ENCODE measurements at places on chromosomes 1 and 21.

GRCh38 chr21:38123626-38124025, 133.2 kb upstream of the KCNJ15 start:
- DNase-seq = no peak

GRCh38 chr1:72911656-72912055, 629.3 kb upstream of the NEGR1 start:
- DNase-seq = no peak

GRCh38 chr1:151472856-151473731, 13.8 kb upstream of the POGZ start:
- DNase-seq = no peak

- no peak for DNase-seq
Observed at GRCh38 chr1:48356901-48357300, 115.1 kb downstream of the SPATA6 start.

DNA sequence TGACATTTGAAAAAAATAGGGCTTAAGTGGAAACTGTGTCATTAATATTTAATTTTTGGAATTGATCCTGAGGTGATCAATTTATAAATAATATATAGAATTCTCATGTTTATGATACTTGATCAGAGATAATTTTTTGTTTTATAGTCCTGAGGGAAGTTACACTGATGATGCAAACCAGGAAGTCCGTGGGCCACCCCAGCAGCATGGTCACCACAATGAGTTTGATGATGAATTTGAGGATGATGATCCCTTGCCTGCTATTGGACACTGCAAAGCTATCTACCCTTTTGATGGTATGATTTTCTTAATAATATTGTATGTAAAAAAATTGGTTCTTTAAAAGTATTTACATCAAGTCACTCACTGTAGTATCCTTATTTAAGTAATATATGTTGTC, 101.2 kb downstream of the FNBP1L start:
- DNase-seq = no peak

DNA sequence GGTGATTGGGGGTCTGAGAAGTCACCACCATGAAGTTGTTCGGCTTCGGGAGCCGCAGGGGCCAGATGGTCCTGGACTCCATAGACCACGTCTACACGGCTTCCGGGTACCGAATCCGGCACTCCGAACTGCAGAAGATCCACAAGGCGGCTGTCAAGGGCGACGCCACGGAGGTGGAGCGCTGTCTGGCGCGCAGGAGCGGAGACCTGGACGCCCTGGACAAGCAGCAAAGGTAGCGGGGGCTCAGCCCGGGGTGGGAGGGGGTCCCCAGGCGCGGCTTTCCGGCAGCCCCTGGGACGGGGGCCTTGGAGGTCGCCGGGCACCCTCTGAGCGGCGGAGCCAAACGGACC, 146.5 kb downstream of the LIPI start:
- DNase-seq = no peak

DNA sequence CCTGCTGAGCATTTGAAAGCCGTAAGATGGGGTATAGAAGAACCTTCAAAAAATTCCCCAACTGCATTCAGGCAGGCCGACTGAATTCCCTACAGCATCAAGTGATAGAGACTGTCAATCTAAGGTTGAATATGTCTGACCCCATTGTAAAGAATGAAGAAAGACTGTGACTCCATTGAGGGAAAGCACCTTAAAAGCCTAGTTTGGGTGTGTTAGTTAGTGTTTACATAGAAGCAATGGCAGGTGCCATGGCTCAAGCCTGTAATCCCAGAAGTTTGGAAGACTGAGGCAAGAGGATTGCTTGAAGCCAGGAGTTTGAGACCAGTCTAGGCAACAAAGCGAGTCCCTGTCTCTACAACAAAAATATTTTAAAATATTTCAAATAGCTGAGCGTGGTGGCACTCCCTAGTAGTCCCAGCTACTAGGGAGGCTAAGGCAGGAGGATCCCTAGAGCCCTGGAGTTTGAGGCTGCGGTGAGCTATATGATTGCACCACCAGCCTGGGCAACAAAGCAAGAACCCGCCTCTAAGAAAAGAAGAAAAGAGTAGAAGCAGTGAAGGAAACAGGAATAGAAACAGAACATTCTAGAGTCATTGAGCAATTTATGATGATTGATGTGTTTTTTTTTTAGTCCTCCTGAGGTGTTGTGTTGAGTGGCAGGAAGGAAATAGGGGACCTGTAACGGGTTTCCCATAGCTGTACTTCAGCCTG, 15.4 kb downstream of the POLR3GL start:
- no peak for DNase-seq

DNA sequence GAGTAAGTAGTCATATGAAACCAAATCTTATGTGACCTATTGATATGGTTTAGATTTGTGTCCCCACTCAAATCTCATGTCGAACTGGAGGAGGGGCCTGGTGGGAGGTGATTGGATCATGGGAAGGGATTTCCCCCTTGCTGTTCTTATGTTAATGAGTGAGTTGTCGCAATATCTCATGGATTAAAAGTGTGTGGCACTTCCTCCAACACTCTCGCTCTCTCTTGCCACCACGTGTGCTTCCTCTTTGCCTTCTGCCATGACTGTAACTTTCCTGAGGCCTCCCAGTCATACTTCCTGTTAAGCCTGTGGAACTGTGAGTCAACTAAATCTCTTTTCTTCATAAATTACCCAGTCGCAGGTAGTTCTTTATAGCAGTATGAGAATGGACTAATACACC, 241.2 kb downstream of the RGS7 start:
- DNase-seq = no peak

DNA sequence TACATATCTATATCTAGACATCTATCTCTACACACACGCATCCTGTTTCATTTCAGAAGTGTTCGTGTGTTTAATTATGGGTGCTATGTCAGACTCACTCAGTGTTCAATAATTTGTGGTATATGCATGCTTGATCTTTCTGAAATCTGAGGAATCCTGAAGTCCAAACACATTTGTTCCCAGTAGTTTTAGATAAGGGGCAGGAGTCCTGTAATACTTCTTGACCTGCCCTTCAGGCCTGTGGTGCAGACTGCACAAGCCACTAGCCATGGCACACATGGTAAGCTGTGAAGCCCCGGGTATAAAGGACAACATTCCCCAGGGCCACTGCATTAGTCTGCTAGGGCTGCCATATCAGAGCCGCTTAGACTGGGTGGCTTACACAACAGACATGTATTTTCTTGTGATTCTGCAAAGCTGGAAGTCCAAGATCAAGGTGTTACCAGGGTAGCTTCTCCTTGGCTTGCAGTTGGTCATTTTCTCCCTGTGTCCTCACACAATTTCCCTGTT, 267.2 kb downstream of the RHOU start:
- no peak for DNase-seq

DNA sequence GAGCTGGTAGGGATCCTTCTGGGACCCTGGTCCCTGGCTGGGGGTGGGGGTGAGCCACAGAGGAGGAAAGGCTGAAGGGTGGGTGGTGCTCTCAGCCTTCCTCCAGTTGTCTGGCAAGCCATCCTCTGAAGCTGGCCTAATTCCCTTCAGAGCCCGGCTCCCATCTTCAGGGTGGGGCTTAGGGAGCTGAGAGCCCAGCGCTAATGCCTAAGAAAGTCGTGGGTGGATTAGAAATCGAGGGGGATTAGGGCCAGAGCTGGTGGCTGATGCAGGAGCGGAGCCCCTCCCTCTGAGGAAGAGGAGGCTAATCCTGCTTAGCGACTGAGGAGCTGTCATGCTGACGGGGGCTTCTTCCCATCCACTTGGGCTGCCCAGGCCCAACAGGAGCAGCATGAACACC, 30.8 kb upstream of the DMBX1 start:
- DNase-seq = no peak

- DNase-seq = no peak
Observed at GRCh38 chr1:92820551-92820950, 11.3 kb upstream of the RPL5 start.

- DNase-seq = no peak
Observed at GRCh38 chr1:176539018-176539417, 76.0 kb downstream of the PAPPA2 start.

DNA sequence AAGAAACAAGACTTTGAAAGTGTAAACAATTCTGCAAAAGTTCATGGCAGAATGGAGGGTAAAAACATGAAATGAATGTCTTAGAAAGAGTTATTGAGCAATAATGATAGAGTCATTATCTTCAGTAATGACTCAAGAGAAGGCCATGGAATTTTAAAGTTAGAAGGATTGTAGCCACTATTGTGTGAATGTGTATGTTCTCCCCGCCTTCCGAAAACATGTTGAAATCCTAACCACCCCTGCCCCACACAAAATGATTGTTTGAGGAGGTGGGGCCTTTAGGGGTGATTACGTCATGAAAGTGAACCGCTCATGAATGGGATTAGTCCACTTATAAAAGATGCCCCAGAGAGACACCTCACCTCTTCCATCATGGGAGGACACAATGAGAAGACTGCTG, 93.8 kb upstream of the CCDC190 start:
- DNase-seq = no peak

DNA sequence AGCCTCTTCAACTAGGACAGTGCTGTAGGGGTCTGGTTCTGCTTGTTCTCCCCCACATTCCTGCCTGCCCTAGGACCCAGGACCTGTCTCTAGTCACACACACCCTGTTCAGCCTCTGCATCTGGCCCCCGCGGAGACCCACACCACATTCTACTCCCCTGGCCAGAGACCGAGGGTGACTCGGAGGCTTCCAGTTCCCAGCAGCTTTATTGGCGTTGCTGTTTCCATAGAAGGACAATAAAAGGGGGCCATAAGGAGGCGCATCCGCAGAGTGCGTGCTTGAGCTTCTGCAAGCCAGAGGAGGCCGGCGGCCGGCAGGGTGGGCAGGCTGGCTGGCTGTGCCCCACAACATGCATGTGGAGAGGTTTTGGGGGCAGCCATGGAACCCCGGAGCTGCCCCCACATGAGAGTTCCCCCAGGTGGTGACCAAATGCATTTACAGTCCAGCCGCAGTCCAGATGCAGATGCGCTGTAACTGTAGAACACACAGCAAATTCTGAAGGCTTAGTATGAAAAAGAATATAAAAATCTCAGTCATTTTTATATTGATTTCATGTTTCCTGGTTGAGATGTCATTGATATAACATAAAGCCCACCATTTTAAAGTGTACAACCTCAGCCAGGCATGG, 52.4 kb downstream of the PDE9A start:
- DNase-seq = no peak

- DNase-seq = no peak
Observed at GRCh38 chr1:151581451-151581850, 30.4 kb upstream of the SNX27 start.

GRCh38 chr1:36613721-36614120, 131.0 kb upstream of the CSF3R start:
- DNase-seq = no peak

DNA sequence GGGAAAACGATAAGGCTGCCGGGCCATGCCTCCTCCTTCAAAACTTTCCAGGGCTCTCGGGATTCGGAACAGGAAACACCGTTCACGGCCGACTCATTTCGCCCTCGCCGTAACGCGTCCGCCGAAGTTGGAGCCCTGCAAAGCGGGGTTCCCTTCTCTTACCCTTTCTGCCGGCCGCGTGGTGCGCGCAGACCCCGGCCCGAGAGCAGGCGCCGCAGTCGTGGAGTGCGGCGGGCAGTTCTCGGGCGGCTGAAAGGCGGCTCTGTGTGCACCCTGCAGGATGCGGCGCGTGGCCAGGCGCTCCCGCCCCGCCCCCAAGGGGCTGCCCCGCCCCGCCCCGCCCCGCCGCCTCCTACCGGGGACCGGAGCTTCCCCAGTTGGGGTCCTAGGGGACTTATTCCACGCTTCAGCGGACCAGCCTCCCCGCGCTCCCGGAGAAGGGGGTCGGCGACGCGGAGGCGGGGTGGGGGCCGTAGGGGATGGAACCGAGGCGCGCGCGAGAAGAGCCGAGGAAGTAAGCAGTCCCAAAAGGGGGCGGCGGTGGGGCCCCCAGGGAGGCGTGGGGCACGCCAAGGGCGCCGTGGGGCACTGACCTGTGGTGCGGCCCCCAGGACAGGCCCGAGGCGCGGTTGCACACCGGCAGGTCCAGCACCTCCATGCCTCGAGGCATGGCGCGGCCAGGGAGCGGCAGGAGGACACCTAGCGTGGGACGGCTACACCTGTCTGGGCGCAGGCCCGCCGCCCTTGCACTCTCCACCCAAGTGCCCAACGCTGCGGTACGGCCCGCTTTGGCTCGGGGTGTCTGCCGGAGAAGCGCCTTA, at the start of gene MCOLN2:
TSS of gene MCOLN2 (minus strand) at position 268 of the 821 bp plus-strand sequence. CDS start at position 27, 241 bp downstream.
- DNase-seq = no peak

- DNase-seq = no peak
Observed at GRCh38 chr1:212255705-212256307, 29.4 kb upstream of the PPP2R5A start.

DNA sequence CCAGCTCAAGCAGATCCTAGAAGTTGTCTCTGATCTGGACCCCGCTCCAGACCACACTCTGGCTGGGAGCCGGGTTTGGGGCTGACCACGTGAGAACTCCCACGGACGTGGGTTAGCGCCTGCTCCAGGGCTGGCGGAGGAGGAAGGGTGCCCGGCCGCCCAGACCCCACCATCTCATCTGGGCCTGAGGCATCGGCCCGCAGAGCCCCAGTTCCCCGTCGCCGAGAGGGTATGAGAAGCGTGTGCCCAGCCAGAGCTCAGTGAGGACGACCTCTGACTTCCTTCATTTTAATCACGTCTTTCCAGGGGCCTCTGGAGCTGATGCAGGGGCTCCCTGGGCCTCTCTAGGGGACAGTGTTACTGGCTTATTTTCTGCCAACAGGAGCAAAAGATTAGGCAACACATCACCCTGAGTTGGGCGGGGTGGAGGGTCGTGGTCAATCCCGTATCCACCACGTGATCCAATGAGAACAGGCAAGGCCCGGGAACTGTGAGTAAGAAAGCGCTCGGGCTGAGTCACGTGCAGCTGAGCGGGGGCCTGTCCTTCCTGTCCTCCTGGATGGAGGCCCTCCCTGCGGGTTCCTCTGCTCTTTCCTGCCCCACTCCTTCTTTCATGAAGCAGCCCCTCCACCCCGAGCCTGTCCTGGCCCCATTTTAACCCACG, 81.1 kb downstream of the SIK1 start:
- no peak for DNase-seq

DNA sequence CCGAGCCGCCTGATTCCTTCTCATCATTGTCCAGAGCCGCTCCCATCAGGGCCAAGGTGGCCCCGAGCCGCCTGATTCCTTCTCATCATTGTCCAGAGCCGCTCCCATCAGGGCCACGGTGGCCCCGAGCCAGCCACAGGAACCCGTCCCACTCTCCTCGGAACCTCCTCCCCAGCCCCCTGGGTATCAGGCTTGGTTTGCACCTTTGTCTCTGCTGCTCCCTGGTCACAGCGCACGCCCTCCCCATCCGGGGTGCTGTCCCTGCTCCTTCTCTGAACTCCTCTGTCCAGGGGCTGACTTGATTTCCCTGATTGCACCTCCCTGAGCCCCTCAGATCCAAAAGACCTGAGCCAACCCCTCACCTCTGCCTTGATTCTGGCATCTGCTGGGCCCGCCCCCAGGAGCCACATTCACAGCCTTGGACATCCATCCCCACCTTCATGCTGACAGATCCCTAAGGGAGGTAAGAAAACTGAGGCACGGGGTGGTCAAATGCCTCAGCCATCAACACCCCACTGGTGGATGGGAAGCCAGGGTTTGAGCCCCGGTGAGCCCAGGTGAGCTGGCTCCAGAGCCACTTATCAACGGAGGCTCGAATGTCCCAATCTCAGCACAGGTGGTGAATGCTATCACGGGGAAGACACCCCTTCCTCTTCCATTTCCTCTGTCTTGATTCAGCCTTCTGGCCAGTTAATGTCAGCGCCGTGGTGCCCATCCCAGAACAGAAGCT, 25.6 kb upstream of the COL18A1 start:
- DNase-seq = no peak
